ENCODE measurements at places on chromosomes 3 and 15.

DNA sequence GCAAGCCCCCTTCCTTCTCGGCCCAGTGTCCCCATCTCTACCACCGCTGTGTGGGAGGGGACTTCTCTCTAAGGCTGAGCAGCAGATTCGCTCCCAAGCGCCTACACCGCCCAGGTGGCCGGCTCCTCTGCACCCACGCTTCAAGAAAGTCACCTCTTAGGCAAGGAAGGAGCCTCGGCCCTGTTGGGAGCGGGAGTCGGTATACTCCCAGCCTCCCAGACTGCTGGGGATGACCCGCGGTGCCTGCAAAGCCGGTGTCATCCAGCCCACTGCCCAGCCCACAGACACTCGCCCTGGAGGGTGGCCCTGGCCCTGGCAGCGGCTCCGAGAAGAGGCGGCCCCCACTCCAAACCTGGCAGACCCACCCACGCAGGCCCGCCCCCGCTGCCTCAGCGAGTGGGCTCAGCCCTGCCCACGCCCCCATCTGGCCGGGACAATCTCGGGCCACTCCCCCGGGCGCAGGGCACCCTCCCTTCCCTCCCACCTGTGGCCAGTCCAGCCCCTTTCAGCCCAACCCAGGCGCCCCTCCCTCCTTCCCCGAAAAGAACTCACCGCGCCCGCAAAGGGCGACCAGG is 396 bp downstream of the CHRNB4 start:
- DNase-seq = no peak

GRCh38 chr3:139718415-139718814 is 40.6 kb upstream of the NMNAT3 start:
- no peak for DNase-seq

DNA sequence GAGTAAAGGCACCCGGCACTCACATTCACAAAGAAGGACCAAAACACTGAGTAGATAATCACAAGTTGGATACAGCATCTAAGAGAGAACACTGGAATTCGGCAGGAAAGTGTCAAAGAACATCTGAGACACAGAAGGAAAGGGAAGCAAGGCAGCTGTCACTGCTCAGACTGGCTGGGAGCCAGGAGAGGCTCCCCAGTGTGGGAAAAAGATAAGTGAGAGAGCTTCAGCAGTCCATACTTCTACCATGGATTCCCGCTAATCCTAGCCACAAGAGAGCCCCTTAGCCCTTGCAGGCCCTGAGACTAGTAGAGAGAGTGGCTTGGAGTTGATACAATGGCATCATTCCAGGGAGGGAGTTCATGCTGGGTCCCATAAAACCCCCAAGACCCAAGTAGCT is 36.7 kb upstream of the CP start:
- DNase-seq = no peak

- no peak for DNase-seq
Observed at GRCh38 chr3:186214670-186215069, 105.8 kb upstream of the ETV5 start.

GRCh38 chr15:99589801-99590200 is 24.0 kb downstream of the MEF2A start:
- DNase-seq = no peak

DNA sequence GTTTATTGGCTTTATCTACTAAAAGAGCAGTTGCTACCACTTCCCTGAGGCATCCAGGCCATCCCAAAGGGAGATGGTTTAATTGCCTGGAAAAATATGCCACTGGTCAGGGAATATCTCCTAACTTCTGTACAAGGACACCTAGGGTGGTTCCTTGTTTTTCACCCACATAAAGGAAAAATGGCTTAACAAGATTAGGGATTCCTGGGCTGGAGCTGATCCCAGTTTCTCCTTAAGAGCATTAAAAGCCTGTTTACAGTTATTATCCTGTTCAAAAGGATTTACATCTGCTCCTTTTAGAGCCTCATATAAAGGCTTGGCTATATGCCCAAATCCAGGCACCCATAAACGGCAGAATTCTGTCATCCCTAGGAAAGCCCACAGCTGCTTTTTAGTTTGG is 70.2 kb upstream of the WNT7A start:
- no peak for DNase-seq

GRCh38 chr3:118811236-118811732 is 223.4 kb downstream of the IGSF11 start:
- DNase-seq = no peak

DNA sequence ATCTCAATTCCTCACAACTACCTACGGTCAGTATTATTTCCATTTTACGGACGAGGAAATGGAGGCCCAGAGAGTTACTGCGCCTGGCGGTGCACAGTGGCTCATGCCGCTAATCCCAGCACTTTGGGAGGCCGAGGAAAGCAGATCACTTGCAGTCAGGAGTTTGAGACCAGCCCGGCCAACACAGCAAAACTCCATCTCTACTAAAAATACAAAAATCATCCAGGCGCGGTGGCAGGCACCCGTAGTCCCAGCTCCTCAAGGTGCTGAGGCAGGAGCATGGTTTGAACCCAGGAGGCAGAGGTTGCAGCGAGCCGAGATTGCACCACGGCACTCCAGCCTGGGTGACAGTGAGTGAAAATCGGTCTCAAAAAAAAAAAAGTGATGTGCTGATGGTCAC is 187.3 kb downstream of the XXYLT1 start:
- no peak for DNase-seq

DNA sequence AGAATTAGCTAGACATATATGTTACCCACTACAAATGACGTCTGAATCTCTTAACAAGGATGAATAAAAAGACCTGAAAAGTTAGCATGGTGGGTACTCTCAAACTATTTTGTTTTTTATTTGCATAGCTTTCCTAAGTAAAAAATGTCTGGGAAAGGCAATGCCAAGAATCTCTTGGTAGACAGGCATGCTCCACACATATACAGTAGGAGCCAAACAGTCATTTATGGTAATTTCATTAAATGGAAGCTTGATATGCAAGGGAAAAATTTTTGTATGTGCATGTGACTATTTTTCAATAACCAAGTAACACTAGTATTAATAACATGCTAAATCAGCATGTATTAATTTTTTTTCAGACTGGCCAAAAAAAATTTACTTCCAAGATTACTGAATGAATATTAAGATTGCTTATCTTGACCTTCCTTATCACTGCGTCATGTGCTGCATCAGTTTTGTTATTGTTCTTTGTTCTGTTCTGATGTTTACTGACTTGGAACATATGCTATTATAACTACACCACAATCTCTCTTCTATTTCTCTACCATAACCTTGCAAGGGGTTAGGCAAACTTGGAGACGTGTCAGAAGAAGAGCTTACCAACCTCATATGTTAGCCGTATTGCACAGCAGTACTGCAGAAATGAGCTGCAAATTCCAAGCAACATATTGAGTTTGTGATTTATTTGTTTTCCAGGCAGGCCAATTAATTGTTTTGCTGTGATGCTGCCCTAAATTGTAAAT is 255.3 kb downstream of the RBMS3 start:
- no peak for DNase-seq

DNA sequence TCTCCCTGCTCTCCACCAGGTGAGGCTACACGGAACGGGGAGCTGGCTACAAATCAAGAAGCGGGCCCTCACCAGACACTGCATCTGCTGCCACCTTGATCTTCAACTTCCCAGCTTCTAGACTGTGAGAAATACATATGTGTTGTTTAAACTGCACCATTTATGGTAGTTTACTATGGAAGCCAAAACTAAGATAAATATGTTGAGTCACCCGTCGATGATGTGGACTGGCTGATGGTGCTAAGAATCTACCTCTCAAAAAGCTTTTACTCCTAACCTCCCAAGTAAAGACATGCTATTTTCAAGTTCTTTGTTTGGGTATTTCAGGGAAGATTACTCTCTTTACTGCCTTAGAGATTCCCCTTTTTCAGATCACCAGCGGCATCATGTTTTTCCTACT is 110.9 kb downstream of the VGLL3 start:
- DNase-seq = no peak

GRCh38 chr15:85030301-85030929 is 48.8 kb downstream of the PDE8A start:
- no peak for DNase-seq

DNA sequence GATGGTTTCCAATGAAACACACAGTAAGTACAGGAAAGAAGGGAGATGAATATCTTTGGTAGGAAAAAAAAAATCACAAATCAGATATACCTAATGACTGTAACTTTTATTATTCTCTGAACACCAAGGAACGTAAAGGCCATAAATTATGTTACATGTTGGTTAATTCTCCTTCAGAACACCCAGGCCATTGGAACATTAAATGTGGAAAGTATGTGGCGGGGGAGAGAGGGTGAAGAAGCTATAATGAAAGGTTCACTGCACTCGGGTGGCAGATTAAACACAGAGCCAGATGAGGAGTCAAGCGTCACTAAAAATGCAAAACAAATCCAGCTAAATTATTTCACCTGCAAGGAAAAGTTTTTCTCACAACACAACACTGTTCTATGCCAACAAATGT is 193.8 kb downstream of the FHIT start:
- no peak for DNase-seq
